ENCODE measurements at places on chromosomes 2 and 18.

DNA sequence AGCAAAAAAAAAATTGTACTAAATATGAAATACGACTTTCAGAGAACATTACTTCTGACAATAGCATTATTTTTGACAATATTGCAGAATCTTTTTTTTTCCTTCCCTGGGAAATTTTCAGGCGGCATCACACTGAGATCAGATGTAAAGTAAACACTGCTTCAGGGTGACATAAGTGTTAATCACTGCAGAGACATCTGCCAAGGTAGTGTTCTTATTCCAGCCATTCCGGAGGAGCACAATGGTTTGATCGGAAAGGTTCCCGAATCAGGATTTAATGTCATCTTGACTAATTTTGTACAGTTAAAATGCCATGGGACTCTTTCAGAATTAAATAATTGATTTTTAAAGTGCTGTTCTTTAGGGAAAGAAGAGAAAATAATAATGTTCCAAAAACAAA lies 56.7 kb upstream of the ZNF236 start:
- DNase-seq: no peak

DNA sequence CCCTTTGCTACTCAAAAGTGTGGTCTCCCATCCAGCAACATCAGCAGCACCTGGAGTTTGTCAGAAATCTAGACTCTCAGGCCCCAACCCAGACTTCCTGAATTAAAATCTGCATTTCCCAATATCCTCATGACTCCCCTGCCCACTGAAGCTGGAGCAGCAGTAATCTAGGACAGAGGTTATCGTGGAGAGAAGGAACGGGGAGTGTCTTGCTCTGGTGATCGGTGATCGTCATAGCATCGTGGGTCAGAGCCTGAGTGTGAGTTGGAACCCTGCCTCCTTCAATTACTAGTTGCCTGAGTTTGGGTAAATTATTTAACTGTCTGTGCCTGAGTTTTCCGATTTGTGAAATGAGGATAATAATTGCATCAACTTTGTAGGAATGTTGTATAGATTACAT lies 217.3 kb upstream of the ATP5MC3 start:
- DNase-seq: no peak

- DNase-seq: no peak
Observed at GRCh38 chr2:67329951-67330350, 67.2 kb upstream of the ETAA1 start.

- no peak for DNase-seq
Observed at GRCh38 chr2:1812926-1813325, 68.6 kb upstream of the PXDN start.

- no peak for DNase-seq
Observed at GRCh38 chr18:12053289-12053688, 40.4 kb upstream of the ANKRD62 start.

GRCh38 chr18:23225503-23225902 lies 90.2 kb downstream of the CABLES1 start:
- DNase-seq: no peak

GRCh38 chr2:241321886-241322285 lies 6.2 kb downstream of the SEPTIN2 start:
- DNase-seq: peak; percentile 36

GRCh38 chr18:77178559-77178958 lies 46.0 kb upstream of the MBP start:
- no peak for DNase-seq

DNA sequence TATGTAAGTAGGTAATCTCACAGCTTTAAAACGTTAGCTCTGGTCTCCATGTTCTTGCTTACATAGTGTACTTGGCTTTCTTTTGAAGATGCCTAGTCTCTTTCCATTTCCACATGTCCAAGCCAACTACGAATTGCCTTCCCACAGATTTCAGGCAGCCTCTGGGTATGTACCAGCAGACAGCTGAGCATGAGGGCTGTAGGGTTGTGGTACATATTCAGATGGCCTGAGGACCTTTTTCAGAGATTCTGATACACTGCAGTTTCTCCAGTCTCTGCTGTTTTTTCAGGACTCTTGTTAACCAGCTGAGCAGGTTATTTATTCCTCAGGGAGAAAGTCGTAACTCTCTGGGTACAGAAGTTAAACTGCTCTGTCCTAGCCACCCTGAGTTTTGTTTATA lies 3.1 kb upstream of the KCNJ13 start:
- no peak for DNase-seq

DNA sequence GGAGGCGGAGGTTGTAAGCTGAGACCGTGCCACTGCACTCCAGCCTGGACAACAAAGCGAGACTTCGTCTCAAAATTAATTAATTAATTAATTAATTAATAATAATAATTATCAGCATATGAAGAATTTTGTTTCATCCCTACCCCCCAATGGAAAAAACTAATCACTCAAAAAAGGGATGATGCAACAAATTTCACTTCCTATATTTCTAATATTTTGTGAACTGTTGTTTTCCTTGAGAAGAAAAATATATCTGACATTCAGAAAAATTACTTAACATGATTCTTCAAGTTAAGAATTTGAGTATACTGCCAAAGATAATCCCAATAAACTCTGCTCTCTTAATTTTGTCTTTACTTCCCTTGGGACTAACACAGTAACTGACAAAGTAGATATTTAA lies 28.1 kb downstream of the EXOC6B start:
- no peak for DNase-seq

- no peak for DNase-seq
Observed at GRCh38 chr18:79485788-79486355, 90.1 kb downstream of the NFATC1 start.

- no peak for DNase-seq
Observed at GRCh38 chr2:85548608-85548900, 9.6 kb downstream of the MAT2A start.

DNA sequence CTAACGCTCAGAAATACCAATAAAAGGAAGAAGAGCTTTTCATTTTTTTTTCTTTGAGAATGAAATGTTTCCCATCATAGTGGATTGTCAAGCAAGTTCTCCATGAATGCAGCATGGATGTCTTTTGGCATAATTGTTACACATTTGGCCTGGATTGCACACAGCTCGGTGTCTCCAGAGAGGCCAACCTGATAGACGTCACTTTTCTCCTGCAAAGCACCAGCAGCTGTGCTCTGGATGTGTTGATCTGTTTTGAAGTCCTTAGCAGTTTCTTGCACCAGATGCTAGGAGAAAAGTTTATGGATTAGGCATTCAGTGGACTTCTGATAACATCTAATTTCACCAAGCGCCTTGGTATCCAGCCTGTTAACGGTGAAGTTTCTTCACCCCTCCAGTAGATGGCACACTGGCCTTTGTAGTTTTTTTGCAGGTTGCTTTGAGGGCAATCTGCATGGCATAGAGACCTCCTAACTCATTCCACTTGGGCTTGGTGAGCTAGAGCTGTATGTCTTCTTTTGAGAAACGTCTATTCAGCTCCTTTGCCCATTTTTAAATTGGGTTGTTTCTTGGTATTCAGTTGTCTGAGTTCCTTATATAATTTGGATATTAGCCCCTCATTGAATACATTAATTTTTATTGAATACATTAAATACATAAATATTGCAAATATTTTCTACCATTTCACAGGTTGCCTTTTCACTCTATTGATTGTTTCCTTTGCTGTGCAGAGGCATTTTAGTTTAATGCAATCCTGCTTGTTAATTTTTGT lies 59.7 kb downstream of the PTH2R start:
- peak; percentile 19 for DNase-seq

GRCh38 chr2:5690718-5691220 lies 1.4 kb upstream of the SOX11 start:
- DNase-seq: no peak

- DNase-seq: no peak
Observed at GRCh38 chr2:73825408-73825807, 3.4 kb upstream of the STAMBP start.

DNA sequence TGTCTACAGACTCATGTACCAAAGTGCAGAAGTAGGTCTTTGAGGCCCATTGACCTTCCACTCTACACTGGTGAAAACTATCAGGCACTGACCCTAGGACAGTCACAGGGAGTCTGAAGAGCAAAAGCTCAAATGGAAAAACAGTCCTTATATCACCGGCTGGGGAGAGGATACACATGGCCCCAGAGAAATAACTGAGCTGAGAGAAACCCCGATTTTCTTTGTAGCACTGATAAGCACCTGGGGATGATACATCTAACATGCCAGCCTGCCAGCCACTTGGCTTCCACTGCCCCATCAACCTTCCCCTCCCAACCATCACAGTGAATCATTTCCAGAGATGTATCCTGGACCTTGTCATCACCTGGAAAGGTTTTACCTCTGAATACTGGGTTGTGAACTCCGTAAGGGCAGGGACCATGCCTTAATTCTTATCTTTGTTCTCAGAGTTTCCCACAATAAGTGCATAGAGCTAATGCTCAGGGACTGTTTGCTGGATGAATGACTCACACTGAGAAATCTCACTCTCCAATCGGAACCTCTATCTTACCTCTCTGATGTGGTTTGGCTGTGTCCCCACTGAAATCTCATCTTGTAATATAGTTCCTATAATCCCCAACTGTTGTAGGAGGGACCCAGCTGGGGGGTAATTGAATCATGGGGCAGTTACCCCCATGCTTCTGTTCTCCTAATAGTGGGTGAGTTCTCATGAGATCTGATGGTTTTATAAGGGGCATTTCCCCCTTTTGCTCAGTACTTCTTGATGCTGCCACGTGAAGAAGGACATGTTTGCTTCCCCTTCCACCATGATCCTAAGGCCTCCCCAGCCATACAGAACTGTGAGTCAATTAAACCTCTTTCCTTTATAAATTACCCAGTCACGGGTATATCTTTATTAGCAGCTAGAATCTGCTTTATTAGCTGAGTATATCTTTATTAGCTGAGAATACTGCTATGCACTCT lies 37.1 kb downstream of the EVA1A start:
- DNase-seq: no peak

- no peak for DNase-seq
Observed at GRCh38 chr18:76588601-76589226, 93.7 kb upstream of the ZNF516 start.

GRCh38 chr2:229370509-229370908 lies 99.4 kb upstream of the PID1 start:
- DNase-seq: no peak

DNA sequence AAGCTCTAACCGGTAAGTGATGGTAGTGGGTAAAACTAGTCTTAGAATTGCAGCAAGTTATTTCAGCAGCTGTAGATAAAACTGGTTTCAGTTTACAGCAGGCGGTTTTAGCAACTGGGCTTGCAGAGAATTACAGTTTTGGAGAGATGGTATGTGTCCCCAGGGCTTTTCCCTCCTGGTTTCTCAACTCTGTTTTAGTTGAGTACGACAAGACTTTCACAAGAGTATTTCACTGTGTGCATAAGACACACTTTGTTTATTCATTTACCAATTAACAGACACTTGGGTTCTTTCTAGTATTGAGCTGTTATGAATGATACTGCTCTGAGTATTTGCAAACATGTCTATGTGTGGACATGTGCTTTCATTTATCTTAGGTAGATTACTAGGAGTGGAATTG lies 65.6 kb upstream of the RFX8 start:
- DNase-seq: no peak

GRCh38 chr2:173054466-173054865 lies 21.2 kb upstream of the MAP3K20 start:
- no peak for DNase-seq

GRCh38 chr2:111665011-111665410 lies 219.0 kb downstream of the ANAPC1 start:
- no peak for DNase-seq

GRCh38 chr2:953408-953807 lies 2.8 kb downstream of the SNTG2 start:
- no peak for DNase-seq

- no peak for DNase-seq
Observed at GRCh38 chr2:7598402-7598801, 681.2 kb downstream of the RNF144A start.

- no peak for DNase-seq
Observed at GRCh38 chr2:70936165-70936978, 672 bp downstream of the ATP6V1B1 start.

GRCh38 chr2:12236136-12236844 lies 480.4 kb upstream of the TRIB2 start:
- no peak for DNase-seq

DNA sequence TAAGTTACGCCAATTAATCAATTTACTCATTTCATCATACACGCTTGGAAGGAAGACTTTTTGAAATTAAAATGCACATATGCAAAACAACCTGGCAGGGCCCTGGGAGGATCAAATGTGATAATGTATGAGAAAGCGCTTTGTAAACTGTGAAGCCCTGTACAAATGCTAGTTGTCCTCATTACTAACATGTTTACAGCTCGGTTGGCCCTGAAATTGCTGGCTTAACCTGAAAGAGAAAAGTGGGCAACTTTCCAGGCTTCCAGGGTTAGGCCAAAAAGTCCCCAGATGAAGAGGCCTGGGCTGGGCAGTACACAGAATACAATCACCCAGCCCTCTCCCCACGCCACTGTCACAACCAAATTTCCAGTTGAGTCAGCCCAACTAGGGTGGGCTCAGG lies 60.2 kb downstream of the DNMT3A start:
- no peak for DNase-seq

DNA sequence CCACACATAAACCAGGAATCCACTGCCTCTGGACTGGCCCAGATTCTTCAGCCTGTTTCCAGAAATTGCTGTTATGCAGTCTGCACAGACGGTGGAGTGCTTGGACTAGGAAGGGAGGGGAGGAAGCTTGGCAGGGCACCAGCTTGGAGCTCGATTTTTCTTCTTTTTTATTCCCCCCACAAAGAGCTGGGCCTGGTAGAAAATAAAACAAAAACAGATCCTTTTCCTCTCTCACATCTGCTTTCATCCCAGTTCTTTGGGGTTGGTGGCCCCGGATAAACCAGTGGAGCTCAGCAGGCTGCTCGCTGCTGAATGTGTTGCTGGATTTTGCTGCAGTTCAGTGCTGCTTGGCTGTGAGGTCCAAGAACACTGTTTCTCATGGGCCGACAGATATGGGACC lies 16.0 kb downstream of the LRRTM1 start:
- peak; percentile 83 for DNase-seq

GRCh38 chr18:76468345-76469304 lies 26.4 kb downstream of the ZNF516 start:
- DNase-seq: no peak

- DNase-seq: peak; percentile 5
Observed at GRCh38 chr18:49491534-49491856, 4.5 kb upstream of the C18orf32 start.

- DNase-seq: no peak
Observed at GRCh38 chr2:20623241-20623640, 27.7 kb downstream of the HS1BP3 start.

GRCh38 chr18:4384932-4385331 lies 70.2 kb downstream of the DLGAP1 start:
- DNase-seq: no peak

- DNase-seq: peak; percentile 36
Observed at GRCh38 chr2:182980115-182980514, 58.1 kb downstream of the NCKAP1 start.

- DNase-seq: peak; percentile 84
Observed at GRCh38 chr2:177332026-177332991, 60.3 kb upstream of the AGPS start.

- no peak for DNase-seq
Observed at GRCh38 chr2:239158641-239159475, 242.0 kb downstream of the HDAC4 start.

DNA sequence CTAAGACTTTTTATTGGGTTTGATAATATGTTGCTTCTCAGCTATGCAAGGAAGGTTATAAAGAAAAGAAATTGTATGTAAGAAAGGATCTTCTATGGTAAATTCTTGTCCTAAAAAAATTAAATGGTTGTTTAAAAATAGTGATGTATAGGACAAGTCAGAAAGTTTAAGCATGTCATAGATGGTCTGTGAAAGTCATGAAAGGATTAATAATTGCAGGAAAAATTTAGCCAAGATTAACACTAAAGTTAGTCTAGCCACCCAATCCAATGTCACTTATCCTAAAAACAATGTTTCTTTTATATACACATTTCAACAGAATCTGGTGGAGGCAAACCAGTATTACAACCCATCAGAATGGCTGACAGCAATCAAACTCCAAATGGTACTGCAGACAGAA lies 1046.7 kb upstream of the SLC39A10 start:
- DNase-seq: no peak

Measured in midbrain (tissue), 1 donor.